CD4-positive, alpha-beta memory T cell (primary cell): ENCODE measurements at places on chromosomes 11 and 22. TPM values are rescaled to one million over a fixed set of nuclear protein-coding genes. Genes with fewer than 3 reads are reported as not detected.

DNA sequence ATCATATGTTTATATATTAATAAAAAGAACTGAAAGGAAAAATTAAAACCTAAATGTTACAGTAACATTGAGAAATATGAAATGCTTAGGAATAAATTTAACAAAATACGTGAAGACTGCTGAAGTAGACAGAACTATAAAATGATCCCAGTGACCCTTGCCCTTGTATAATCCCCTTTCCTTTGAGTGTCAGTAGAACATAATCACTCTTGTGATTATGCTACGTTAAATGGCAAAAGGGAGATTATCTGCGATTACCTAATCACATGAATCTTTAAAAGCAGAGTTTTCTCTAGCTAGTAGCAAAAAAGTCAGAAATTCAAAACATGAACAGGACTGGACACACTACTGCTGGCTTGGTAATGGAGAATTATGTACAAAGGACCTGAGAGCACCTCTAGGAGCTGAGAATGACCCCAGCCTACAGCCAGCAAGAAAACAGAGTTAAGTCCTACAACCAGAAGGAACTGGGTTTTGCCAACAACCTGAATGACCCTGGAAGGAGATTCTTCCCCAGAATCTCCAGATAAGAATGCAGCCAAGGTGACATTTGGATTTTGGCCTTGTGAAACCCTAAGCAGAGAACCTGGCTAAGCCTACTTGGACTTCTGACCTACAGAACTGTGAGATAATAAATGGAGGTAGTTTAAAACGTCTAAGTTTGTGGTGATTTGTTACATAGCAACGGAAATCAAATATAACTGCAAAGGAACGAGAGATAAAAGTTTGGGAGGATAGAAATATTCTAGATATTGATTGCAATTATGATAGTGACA lies 157.2 kb downstream of the ATG16L2 start:
- no peaks in the 10 kb centered on the region for H3K36me3 ChIP-seq
- no peak for DNase-seq
- no peak overlapping the region for H3K27ac ChIP-seq
- H3K27me3 ChIP-seq = no peaks in the 10 kb centered on the region

- H3K4me3 ChIP-seq = no peak overlapping the region
- no peak for DNase-seq
- no peaks in the 10 kb centered on the region for H3K27me3 ChIP-seq
- no peak overlapping the region for H3K27ac ChIP-seq
- H3K4me1 ChIP-seq = no peaks in the 10 kb centered on the region
Observed at GRCh38 chr11:103807806-103808205, 228.6 kb upstream of the DDI1 start.

- peaks cover 23% of the 10 kb centered on the region for H3K4me1 ChIP-seq
- H3K27me3 ChIP-seq = no peaks in the 10 kb centered on the region
- H3K36me3 ChIP-seq = peaks cover 7% of the 10 kb centered on the region
- no peak overlapping the region for H3K27ac ChIP-seq
- DNase-seq = peak; percentile 66
Observed at GRCh38 chr11:57527056-57527631, 3.4 kb downstream of the TIMM10 start.

DNA sequence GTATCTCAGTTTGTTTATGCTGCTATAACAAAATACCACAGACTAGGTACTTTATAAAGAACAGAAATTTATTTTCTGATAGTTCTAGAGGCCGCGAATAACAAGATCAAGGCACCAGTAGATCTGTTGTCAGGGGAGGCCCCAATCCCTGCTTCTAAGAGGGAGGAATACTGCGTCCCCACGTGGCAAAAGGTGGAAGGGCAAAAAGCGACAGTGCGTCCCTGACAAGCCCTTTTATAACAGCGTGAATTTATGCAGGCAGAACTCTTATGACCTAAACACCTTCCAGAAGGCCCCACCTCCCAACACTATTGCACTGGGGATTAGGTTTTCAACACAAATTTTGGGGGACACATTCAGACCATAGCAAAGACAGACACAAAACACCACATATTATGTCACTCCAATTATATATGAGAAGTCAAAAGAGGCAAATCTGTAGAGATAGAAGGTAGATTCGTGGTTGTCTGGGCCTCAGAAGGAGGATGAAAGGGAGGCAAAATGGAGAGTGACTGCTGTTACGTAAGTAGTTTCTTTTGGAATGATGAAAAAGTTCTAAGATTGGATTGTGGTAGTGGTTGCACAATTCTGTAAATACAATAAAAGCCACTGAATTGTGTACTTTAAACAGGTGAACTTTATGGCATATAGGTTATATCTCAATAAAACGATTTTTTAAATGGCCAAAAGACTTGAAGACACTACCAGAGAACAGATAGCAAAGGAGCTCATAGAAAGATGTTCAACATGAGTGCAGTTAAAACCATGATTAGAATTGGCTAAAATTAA lies 30.1 kb upstream of the TNRC6B start:
- DNase-seq = no peak
- peaks cover 5% of the 10 kb centered on the region for H3K36me3 ChIP-seq
- H3K27ac ChIP-seq = no peak overlapping the region
- no peak overlapping the region for H3K4me3 ChIP-seq
- H3K27me3 ChIP-seq = no peaks in the 10 kb centered on the region

GRCh38 chr11:73235236-73235786 lies 17.2 kb downstream of the P2RY2 start:
- no peak for DNase-seq
- no peak overlapping the region for H3K27ac ChIP-seq
- no peaks in the 10 kb centered on the region for H3K4me1 ChIP-seq
- H3K4me3 ChIP-seq = no peak overlapping the region
- H3K27me3 ChIP-seq = no peaks in the 10 kb centered on the region
- H3K36me3 ChIP-seq = no peaks in the 10 kb centered on the region

DNA sequence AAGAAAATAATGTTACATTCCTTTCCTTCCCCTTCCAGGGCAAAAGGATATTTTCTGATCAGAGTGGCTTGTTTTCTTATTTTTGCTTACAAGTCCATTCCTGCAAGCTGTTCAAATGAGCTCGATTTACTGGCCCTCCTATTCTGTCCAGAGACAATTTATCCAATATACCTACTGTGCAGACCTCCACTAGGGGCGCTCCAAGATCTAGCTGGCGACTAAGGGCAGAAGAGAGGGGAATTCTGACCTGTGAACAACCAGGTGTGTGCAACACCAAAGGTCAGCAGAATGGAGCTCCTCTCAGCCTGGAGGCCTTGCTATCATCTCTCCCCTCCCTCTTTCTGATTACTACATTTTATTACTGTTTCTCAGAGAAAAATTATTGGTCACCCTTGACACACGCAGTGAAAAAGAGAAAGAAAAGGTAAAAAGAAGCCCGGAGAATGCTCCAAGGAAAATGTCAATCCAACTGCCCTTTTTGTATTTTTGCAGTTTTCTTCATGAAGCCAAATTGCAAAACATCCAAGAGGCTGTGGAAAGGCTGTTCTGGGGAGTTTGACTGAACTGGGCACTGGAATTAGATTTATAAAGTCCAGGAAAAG lies 3.2 kb downstream of the SEZ6L start:
- DNase-seq = no peak
- peaks cover 13% of the 10 kb centered on the region for H3K27me3 ChIP-seq
- H3K36me3 ChIP-seq = no peaks in the 10 kb centered on the region

DNA sequence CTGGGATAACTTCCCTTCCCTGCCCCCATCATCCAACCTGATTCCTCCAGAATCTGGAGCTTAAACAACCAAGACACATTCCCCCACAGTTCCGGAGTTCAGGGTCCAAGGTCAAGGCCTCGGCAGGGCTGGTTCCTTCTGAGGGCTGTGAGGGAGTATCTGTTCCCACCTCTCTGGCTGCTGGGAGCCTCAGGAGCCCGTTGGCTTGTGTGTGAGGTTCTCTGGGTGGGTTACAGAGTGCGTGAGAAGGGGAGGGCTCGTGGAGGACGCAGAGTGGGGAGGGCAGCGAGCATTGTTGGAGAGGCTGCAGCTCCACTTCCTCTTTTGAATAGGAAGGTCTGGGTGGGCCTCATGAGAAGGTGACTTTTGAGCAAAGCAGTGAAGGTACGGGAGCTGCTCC lies 8.5 kb downstream of the SERHL2 start:
- no peaks in the 10 kb centered on the region for H3K36me3 ChIP-seq
- no peaks in the 10 kb centered on the region for H3K4me1 ChIP-seq
- H3K27ac ChIP-seq = no peak overlapping the region

- peak overlapping the region; percentile 98 for H3K27ac ChIP-seq
- H3K4me3 ChIP-seq = peak overlapping the region; percentile 95
- peak; percentile 74 for DNase-seq
Observed at GRCh38 chr11:65425971-65426838, 3.6 kb downstream of the NEAT1 start.

DNA sequence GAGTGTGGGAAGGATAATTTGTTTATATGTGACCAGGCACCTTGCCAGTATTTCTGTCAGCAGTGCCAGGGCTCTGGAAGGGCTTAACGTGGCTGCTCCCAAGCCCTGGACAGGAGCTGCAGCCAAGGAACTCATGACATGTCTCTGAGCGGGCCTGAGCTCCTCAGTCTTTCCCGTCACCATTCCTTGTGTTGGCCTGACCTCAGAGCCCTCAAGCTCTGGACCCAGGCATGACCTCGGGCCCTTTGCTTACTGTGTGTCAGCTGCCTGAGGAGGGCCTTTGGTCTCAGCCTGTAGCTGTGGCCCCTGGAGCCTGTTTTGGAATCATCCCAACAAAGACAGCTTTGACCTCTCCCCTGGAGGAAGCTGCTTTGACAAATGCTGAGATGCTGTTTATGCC lies 264.1 kb upstream of the PLET1 start:
- no peak for DNase-seq
- no peaks in the 10 kb centered on the region for H3K4me1 ChIP-seq
- H3K27ac ChIP-seq = no peak overlapping the region
- H3K27me3 ChIP-seq = no peaks in the 10 kb centered on the region

DNA sequence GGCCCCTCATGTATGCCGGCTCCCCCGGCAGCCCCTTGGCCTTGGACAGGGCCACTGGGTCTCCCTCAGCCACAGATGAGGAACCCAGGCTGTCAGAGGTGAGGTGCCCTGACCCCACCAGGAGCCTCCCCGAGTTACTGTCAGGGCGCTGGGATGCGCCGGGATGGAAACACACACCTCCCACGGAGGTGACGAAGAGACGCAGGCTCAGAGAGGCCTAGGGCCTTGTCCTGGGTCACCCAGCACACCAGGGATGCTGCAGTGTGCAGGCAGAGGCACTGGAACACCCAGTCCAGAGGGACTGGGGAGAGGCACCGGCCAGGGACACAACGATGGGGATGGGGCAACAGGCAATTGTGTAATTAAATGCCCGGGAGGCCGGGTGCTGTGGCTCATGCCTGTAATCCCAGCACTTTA lies 81.2 kb upstream of the PRR5 start:
- H3K27me3 ChIP-seq = no peaks in the 10 kb centered on the region
- H3K4me3 ChIP-seq = no peak overlapping the region
- peak overlapping the region; percentile 14 for H3K27ac ChIP-seq
- no peak for DNase-seq
- peaks cover 15% of the 10 kb centered on the region for H3K4me1 ChIP-seq

- no peaks in the 10 kb centered on the region for H3K27me3 ChIP-seq
- H3K4me3 ChIP-seq = no peak overlapping the region
- H3K36me3 ChIP-seq = no peaks in the 10 kb centered on the region
Observed at GRCh38 chr11:28833169-28833568, 725.0 kb downstream of the METTL15 start.

DNA sequence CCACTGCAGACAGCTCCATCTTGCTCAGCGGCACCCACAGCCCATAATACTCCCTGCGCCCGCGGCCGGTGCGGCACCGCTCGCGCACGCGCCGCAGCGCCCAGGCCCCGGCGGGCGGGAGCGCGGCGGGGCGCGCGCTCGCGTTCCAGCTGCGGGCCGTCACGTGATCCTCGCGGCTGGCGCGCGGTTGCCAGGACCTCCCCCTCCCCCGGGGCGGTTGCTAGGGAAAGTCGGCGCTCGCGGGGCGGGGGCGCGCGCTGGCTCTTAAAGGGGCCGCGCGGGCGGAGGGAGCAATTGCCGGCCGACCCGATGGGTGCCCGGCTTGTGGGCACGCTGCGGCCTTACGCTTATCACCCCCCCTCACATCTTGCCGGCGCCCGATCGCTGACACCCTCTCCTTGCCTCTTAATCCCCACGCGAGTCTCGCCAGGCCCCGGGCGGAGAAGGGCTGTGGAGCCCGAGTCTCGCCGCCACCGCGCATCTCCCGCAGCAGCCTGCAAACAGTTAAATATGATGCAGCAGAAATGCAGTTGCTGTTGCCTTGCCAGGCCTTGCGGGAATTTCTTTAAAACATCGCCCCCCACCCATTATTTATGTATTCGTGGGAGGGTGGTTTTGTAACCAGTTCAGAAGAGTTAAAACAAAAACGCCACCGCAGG lies at the start of gene CBX6:
TSS of gene CBX6 (minus strand) at position 45 of the 659 bp plus-strand sequence. CDS start at position 19, 26 bp downstream.
- H3K4me1 ChIP-seq = peaks cover 53% of the 10 kb centered on the region
- H3K36me3 ChIP-seq = peaks cover 17% of the 10 kb centered on the region
- peak within 1 kb of the TSS; percentile 76 for H3K27ac ChIP-seq

- H3K36me3 ChIP-seq = no peaks in the 10 kb centered on the region
- H3K27ac ChIP-seq = no peak overlapping the region
- H3K4me3 ChIP-seq = no peak overlapping the region
- H3K4me1 ChIP-seq = no peaks in the 10 kb centered on the region
- no peaks in the 10 kb centered on the region for H3K27me3 ChIP-seq
Observed at GRCh38 chr22:49179886-49180682, 647.6 kb downstream of the BRD1 start.

- no peak overlapping the region for H3K4me3 ChIP-seq
- H3K36me3 ChIP-seq = no peaks in the 10 kb centered on the region
- no peaks in the 10 kb centered on the region for H3K4me1 ChIP-seq
- no peak for DNase-seq
- H3K27me3 ChIP-seq = no peaks in the 10 kb centered on the region
- H3K27ac ChIP-seq = no peak overlapping the region
Observed at GRCh38 chr11:30902929-30903328, 316.8 kb upstream of the MPPED2 start.

- H3K4me1 ChIP-seq = no peaks in the 10 kb centered on the region
- H3K27ac ChIP-seq = no peak overlapping the region
- H3K27me3 ChIP-seq = peaks cover 4% of the 10 kb centered on the region
- DNase-seq = no peak
- H3K4me3 ChIP-seq = no peak overlapping the region
Observed at GRCh38 chr11:7490054-7490453, 4.7 kb downstream of the OLFML1 start.

GRCh38 chr11:5380740-5381342 lies 2.8 kb upstream of the OR51M1 start:
- DNase-seq = no peak
- no peaks in the 10 kb centered on the region for H3K27me3 ChIP-seq
- H3K36me3 ChIP-seq = no peaks in the 10 kb centered on the region
- H3K4me1 ChIP-seq = no peaks in the 10 kb centered on the region
- no peak overlapping the region for H3K4me3 ChIP-seq

CALCA gene
- total RNA-seq = not detected

SLC6A5 gene
- not detected for total RNA-seq

SSTR3 gene
- total RNA-seq = 8.2 TPM

C11orf52 gene
- not detected for total RNA-seq

P4HA3 gene
- not detected for total RNA-seq

PKDREJ gene
- total RNA-seq = not detected

KCTD14 gene
- 0.20 TPM for total RNA-seq

BIRC3 gene
- total RNA-seq = 197 TPM

TSPAN18 gene
- total RNA-seq = 19.3 TPM

FXYD6 gene
- total RNA-seq = not detected

SLC22A12 gene
- not detected for total RNA-seq
